ENCODE measurements at places on chromosomes 11 and 22. TPM values are rescaled to one million over a fixed set of nuclear protein-coding genes. Genes with fewer than 3 reads are reported as not detected.

The OPCML gene
- 0.51 TPM for total RNA-seq

The ABCC8 gene
- total RNA-seq = not detected

The BIK gene
- 9.5 TPM for total RNA-seq

The SCGB2A2 gene
- total RNA-seq = not detected

The APBB1 gene
- total RNA-seq = 35.7 TPM

The RTN4R gene
- total RNA-seq = 13.0 TPM

Measured in mesangial cell (primary cell).